ENCODE measurements at places on chromosomes 7 and 10.

DNA sequence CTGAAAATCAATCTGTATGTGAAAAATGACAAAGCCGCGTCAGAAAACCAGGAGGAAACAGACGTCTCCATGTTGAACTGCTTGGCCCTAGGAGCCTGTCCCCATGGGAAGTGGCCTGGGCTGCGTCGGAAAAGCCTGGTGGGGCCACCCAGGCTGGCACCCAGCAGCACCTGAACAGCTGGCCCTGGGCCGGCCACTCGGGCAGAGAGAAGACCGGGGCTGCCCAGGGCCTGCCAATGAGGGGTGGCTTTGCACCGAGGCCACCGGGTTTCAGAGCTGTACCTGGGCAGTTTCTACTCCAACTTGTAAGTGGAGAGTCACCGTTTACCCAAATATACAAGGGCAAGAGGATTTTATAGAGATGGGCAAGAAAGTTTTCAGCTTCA, 1.1 kb upstream of the FUOM start:
- no peak for DNase-seq

GRCh38 chr10:20922451-20922850, 25.3 kb upstream of the NEBL start:
- no peak for DNase-seq

DNA sequence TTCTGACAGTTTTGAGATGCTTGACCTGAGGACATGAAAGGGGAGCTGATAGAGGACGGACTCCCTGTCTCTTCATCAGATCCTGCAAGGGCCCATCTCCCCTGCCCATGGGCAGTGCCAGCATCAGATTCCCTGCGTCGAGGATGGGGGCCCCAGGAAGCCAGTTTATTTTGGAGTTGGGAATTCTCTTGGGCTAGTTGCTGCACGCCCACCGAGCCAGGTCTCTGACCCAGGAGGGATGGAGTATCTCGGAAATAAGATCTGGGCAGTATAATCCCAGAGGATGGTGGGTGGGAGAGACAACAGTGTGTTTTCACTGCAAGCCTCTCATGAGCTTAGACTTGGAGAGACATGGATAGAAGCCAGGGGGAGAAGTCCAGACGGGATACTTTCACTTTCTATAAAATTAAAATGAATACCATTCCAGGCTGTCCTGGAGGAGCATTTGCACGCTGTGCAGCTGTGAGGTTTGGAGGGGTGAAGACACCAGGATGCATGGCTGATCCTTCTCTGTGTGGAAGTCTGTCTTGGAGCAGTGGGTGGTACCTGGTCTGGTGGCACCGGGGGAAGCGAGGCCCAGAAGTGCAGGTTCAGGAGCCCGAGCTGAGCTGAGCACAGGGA, 25.8 kb downstream of the DOCK1 start:
- DNase-seq: no peak

GRCh38 chr10:122882766-122883165, 3.4 kb upstream of the FAM24B start:
- DNase-seq: no peak

- no peak for DNase-seq
Observed at GRCh38 chr10:1766049-1766448, 28.7 kb upstream of the ADARB2 start.

GRCh38 chr7:37009125-37009675, 284.9 kb upstream of the AOAH start:
- DNase-seq: no peak

DNA sequence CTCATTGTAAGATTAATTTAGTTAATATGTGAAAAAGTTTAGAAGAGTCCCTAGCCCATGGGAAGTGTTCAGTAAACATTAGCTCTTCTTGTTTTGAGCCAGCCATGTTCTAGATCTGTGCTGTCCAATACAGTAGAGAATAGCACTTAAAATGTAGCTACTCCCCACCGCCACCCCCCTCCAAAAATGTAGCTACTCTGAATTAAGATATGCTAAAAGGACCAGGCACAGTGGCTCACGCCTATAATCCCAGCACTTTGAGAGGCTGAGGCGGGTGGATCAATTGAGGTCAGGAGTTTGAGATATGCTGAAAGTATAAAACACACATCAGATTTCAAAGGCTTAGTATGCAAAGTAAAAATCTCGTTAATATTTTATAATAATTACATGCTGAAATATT, 47.3 kb upstream of the MXI1 start:
- no peak for DNase-seq

DNA sequence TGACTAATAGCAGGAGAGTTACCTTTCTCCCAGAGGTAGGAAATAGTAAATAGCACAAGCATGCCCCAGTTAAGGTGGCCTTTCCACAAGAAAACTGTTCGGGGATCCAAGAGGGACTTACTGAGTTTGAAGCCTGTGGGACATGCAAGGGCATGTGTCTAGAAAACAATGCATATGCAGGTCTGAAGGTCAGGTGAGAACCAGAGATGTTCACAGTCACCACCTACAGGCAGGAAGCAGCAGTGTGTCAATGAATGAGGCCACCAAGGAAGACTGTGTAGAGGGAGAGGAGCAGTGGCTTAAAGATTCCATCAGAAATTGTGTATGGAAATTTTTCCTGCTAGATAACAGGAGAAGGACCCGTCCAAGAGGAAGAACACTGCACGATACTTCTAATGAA, 66.0 kb downstream of the CALD1 start:
- no peak for DNase-seq

DNA sequence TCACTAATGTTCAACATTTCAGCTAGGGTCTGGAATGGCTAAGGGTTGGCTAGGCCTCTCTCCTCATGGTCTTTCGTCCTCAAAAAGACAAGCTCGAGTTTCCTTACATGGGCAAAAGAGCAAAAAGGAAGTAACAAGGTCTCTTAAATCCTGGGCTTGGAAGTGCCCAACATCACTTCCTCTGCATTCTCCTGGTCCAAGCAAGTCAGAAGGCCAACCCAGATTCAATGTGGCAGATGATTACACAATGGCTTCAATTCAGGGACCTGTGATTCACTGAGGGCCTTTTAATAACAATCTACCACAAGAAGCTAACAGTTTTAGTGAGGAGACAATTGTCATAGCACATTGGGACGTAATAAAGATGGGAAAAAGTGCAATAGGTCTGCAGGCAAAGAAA, 4.4 kb upstream of the NUP205 start:
- no peak for DNase-seq

GRCh38 chr7:25424113-25424512, 195.8 kb upstream of the NPVF start:
- DNase-seq: no peak

GRCh38 chr7:42070068-42070467, 166.9 kb downstream of the GLI3 start:
- no peak for DNase-seq

- DNase-seq: no peak
Observed at GRCh38 chr7:159098424-159098786, 46.3 kb downstream of the VIPR2 start.

DNA sequence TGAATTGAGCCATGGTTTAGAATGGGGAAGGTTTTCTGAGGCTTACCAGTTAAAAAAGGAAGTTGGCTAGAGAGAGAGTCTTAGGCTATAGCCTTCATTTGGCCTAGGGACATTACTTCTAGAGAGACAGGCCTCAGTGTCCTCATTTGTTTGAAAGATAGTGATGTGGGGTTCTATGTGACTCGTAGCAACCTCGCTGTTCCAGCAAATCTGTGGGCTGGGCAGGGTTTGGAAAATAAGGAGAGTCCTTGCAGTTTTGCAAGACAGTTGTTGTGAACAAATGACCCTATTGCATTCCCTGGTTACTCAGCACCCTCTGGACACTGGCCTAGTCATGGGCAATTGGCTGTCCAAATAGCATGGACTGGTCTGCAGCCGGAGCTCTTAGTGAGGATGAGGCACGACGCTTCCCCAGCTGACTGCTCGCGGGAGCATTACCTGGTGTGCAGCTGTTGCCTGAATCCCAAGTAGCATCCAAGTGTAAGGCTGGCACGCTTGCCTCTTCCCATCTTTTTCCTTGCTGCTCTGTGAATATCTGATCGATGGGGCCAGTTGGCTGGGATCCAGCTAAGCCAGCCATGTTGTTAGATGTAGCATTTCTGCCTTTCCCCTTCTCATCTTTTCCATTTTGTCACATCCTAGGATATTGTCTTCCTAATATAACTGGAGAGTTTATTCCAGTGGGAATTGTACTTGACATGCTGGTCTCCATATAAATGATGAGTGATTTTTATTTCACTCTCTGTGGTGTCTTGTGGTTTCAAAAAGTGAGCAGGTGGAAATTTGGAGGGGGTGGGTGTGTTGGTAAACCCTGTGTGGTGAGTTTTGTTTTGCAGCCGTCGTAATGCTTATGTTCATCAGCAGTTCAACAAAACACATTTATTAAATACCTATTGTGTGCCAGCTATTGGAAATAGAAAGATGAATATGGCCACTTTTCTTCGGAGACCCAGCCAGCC, 99.8 kb downstream of the SND1 start:
- no peak for DNase-seq

- no peak for DNase-seq
Observed at GRCh38 chr10:75720157-75720556, 288.7 kb downstream of the LRMDA start.

- no peak for DNase-seq
Observed at GRCh38 chr7:121795736-121796135, 77.2 kb upstream of the PTPRZ1 start.

- DNase-seq: no peak
Observed at GRCh38 chr10:6916601-6917000, 336.5 kb upstream of the PRKCQ start.

DNA sequence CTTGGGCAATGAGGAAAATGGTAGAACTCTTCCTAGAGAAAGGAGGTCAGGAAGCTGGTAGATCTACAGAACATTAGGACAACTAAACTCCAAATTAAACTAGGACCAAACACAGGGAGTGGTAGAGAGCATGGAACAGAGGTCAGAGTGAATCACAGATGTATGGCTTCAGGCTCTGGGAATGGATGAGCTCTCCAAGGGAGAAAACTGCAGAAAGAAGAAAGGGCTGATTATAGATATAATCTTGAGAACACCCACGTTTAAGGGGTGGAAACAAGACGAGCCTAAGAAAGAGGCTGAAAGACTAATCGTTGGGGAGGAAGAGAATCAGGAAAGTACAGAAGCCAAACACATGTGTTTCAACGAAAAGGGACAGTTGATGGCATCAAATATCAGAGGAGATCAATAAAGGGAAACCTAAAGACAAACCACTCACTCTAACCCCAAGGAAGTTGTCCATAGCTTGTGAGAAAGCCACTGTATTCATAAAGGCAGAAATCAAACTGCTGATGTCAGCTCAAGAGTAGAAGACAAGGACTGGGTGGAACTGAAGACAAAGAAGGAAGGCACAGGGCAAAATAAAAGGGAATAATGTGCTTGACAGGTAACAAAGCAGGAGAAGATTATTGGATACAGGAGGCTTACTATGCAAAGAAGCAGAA, 41.4 kb downstream of the NUDCD3 start:
- DNase-seq: no peak

GRCh38 chr10:126235091-126235978, 152.9 kb downstream of the ADAM12 start:
- no peak for DNase-seq

DNA sequence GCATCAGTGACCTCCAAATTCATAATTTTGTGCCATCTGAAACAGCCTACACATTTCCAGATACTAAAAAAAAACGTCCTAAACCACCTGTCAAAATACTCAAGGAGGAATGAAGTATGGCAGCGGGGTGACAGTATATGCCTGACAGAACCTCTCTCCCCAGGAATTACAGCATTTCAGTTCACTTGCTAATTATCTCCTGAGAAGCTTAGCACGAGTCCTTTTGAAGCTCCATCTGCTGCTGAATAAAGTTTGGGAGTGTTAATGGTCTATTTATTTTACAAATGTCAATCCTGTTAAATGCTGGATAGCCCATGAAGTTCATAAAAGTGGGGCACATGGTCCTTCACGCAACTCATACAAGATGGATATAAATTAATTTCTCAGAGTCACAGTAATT, 29.4 kb upstream of the ANLN start:
- DNase-seq: no peak

- no peak for DNase-seq
Observed at GRCh38 chr7:130982160-130982638, 248.2 kb upstream of the KLF14 start.

DNA sequence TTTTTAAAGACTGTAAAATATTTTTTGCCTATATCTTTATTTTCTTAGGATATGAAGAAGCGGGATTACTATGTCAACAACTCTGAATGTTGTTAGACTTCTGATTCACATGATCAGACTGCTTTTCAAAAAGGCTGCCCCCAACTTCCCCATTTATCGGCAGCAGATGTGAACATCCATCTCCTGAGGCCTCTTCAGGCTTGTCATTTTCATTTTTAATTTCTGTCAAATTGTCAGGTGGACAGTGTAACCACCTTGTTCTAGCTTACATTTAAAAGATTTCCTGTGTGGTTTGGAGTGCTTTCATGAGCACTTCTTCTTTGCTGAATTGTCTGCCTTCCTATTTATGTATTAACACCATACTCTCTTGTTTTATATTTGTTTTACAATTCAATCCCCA, 78.8 kb upstream of the GSDME start:
- no peak for DNase-seq

All from fibroblast of skin of left quadriceps (primary cell).